ENCODE measurements at places on chromosomes 16 and 17. TPM values are rescaled to one million over a fixed set of nuclear protein-coding genes. Genes with fewer than 3 reads are reported as not detected.
A peak's percentile ranks its signal among the peaks of the same experiment; 100 is the strongest.

- DNase-seq = no peak
These were observed 30.0 kb downstream of the SIAH1 start for GRCh38 chr16:48354877-48355855.

TEKT1 gene
- total RNA-seq = not detected

CES1 gene
- 9.0 TPM for total RNA-seq

- no peak for DNase-seq
These were observed 429.8 kb downstream of the MAF start for GRCh38 chr16:79170555-79171246.

CLEC18C gene
- total RNA-seq = not detected

ZG16 gene
- not detected for total RNA-seq

ARL5C gene
- not detected for total RNA-seq

CFDP1 gene
- 41.9 TPM for total RNA-seq

- DNase-seq = no peak
These were observed 40.8 kb upstream of the MEAK7 start for GRCh38 chr16:84545114-84545737.

DNA sequence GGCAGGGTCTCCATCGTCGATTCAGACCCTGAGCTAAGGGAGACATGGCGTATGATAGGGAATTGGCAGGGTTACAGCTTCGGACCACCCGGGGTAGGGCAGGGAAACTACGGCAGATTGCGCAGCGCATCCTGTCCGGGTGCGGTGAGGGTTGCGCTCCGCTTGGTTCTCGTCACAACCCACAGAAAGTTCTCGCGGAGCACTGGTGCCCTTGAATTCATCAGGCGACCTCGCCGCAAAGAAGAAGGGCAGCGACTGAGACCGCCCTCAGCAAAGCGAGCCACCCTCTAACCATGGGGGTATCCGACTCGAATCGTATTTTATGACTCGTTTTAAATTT is 1.2 kb downstream of the HS3ST3B1 start:
- peak; percentile 60 for DNase-seq

DHX40 gene
- 22.6 TPM for total RNA-seq

DNA sequence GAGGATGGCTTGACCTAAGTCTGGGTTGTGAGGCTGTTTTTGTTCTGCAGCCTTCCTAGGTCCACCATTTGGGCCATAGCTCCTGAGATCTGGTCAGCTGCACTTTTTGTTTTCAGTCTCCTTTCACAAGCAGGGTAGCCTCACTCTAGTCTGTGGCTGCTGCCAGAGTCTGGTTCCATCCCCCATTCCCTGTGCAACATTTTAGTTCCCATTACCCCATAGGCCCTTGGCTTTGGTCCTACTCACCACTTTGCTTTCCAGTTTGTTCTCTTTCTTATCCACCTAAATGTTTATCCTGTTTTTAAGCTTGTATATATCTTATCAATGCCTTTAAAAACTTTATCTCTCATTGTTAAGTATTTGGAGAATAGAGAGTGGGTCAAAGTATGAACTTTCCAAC is 6.5 kb upstream of the XYLT2 start:
- no peak for DNase-seq

GRCh38 chr17:20224379-20224778 is 215.2 kb downstream of the SPECC1 start:
- no peak for DNase-seq
